Cardiac muscle cell (in vitro differentiated cells and primary cell): ENCODE measurements at places on chromosomes 16 and 17. TPM values are rescaled to one million over a fixed set of nuclear protein-coding genes. Genes with fewer than 3 reads are reported as not detected.

DNA sequence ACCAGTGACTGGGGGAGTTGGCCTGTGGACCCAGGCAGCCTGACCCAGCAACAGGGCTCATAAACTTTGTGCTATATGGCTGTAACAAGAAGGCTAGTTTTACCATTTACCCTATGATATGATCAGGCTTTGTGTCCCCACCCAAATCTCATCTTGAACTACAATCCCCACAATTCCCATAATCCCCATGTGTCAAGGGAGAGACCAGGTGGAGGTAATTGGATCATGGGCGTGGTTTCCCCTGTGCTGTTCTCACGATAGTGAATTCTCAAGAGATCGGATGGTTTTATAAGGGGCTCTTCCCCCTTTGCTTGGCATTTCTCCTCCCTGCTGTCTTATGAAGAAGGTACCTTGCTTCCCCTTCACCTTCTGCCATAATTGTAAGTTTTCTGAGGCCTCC is 111.2 kb upstream of the NLRP1 start:
- H3K4me3 ChIP-seq: no peak overlapping the region
- no peaks in the 10 kb centered on the region for H3K27me3 ChIP-seq
- peaks cover 10% of the 10 kb centered on the region for H3K4me1 ChIP-seq
- H3K36me3 ChIP-seq: no peaks in the 10 kb centered on the region

DNA sequence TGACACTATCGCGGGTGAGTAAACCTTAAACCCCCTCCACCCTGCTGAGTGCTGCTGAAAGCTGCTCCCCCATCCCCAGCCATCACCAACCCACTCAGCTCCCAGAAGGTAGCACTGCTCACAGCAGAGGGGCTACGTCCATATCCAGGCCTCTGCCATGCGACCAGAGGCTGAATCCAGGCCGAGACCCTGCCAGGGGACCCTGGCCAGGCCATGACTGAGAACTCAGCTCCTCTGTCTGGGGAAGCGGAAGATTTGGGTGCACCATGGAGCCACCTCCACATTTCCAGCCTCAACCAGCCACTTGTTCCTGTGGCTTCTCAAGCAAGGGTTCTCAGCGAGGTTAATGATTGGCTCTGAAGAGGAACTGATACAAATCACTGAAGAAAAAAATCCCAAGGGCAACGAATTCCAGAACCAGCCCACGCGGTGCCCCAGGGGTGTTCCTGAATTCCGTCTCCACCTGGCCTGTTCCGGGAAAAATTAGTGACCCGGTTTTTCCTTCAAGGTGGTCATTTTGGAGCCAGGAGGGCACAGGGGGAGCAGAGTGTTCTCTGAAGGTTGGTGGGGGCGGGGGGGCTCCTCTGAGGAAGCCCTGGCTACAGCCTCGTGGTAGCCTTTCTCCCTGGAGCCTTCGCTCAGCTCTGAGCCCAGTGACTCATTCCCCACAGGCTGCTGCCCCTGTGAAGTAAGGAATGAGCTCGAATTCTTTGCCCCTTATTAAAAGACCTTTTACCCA is 9.3 kb upstream of the SLC16A5 start:
- DNase-seq: peak; percentile 65
- no peak overlapping the region for H3K4me3 ChIP-seq
- H3K4me1 ChIP-seq: no peaks in the 10 kb centered on the region
- no peaks in the 10 kb centered on the region for H3K27me3 ChIP-seq

Gene CSH1
- total RNA-seq: not detected in 2 replicates

Gene CBX2
- total RNA-seq: 35.3 and 51.1 TPM in 2 replicates

GRCh38 chr16:86573646-86574508 is 4.5 kb upstream of the FOXL1 start:
- H3K27me3 ChIP-seq: peaks cover 61% of the 10 kb centered on the region
- peaks cover 34% of the 10 kb centered on the region for H3K4me1 ChIP-seq
- H3K27ac ChIP-seq: no peak overlapping the region
- no peak for DNase-seq

DNA sequence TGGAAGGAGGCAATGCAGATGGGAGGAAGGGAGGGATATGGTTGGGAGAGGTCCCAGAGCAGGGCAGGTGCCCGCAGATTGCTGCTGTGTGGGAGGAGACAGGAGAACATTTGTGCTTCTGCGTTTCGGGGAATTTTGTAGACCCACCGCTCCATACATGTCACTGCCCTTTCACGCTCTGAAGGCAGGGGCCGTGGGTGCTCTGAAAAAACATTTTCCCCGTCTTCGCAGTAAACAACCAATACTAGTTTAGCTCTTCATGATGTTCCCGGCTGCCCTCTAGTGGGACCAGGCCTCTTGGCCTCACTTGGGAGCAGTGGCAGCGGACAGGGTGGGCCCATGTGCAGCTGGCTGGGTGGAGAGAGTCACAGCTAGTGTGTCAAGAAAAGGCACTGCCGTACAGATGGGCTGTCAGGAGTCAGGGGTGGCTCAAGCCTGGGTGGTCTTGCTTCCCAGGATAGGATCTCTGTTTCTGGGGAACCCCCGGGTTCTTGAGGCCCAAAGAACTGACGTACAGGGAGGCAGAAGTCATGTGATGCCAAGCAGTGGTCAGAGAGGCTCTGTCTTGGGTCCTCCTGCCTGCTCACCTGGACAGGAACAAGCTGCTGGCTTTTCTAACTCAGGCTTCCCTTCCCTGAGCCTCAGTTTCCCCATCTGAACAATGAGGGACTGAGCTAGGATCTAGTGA is 46.5 kb upstream of the CPNE2 start:
- no peak overlapping the region for H3K4me3 ChIP-seq
- peak; percentile 76 for DNase-seq
- no peaks in the 10 kb centered on the region for H3K27me3 ChIP-seq
- H3K36me3 ChIP-seq: no peaks in the 10 kb centered on the region
- no peak overlapping the region for H3K27ac ChIP-seq
- no peaks in the 10 kb centered on the region for H3K4me1 ChIP-seq

DNA sequence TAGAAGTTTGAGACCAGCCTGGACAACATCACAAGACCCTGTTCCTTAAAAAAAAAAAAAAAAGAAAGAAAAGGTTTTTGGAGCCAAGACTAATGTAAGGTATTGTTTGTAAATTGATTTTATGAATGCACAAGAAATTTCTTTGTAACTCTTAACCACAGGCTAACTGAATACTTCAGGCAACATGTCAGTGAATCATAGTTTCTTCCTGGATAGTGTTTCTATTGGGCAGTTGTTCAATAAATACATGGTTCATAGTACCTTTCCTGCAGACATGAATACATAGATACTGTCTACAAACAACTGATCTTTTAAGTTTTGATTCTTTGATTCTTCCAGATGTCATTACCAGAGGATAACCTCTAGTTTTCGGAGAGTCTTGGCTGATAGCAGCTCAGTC is 11.6 kb downstream of the DDX42 start:
- no peak for DNase-seq
- H3K27ac ChIP-seq: no peak overlapping the region
- no peaks in the 10 kb centered on the region for H3K4me1 ChIP-seq

GRCh38 chr17:10034719-10035475 is 129.8 kb upstream of the RCVRN start:
- no peak overlapping the region for H3K27ac ChIP-seq
- no peak for DNase-seq
- no peaks in the 10 kb centered on the region for H3K4me1 ChIP-seq
- no peak overlapping the region for H3K4me3 ChIP-seq
- H3K36me3 ChIP-seq: no peaks in the 10 kb centered on the region

- no peaks in the 10 kb centered on the region for H3K4me1 ChIP-seq
- no peak for DNase-seq
- H3K4me3 ChIP-seq: no peak overlapping the region
- H3K27me3 ChIP-seq: no peaks in the 10 kb centered on the region
Measured at GRCh38 chr16:85681255-85681654, 7.5 kb downstream of the GINS2 start.

GRCh38 chr17:19510903-19511302 is 22.8 kb upstream of the SLC47A1 start:
- no peak for DNase-seq
- H3K27me3 ChIP-seq: no peaks in the 10 kb centered on the region
- no peak overlapping the region for H3K4me3 ChIP-seq
- H3K27ac ChIP-seq: no peak overlapping the region

GRCh38 chr17:17236295-17237025 is 508 bp downstream of the FLCN start:
- no peaks in the 10 kb centered on the region for H3K36me3 ChIP-seq
- peak; percentile 22 for DNase-seq
- peaks cover 11% of the 10 kb centered on the region for H3K4me1 ChIP-seq
- peak overlapping the region; percentile 99 for H3K27ac ChIP-seq

Gene ADAD2
- total RNA-seq: 0.04 TPM in 1 of 2 replicates, not detected in the other

DNA sequence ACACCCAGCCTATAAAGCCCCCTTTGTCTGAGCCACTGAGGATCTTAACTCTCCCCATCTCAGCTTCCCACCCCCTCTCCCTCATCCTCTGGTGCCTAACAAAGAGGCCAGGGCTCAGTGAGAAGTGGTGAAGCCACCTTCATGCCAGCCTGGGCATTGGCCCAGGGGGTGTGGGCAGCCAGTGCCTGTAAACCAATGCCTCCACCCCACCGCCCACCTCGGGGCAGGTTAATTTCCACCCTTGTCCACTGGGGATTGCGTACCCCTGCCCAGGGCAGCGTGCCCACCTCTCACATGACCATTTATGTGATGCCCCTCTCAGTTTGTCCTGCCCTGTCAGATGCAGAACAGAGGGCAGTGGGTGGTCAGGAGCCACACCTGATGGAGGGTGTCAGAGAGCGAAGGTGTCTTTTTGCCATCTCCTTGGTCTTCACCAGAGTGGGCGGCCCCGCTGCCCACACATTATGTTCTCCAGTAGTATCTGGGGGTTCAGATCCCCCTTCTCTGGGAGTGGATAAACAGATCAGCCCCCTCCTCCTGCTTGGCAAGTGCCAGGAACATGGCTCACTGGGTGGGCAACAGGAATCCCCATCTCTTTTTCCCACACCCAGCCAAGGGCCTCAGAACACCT is 10.1 kb upstream of the ARHGAP23 start:
- peaks cover 28% of the 10 kb centered on the region for H3K27me3 ChIP-seq
- H3K36me3 ChIP-seq: no peaks in the 10 kb centered on the region

- no peak overlapping the region for H3K4me3 ChIP-seq
- H3K4me1 ChIP-seq: no peaks in the 10 kb centered on the region
- H3K27me3 ChIP-seq: no peaks in the 10 kb centered on the region
- no peak overlapping the region for H3K27ac ChIP-seq
Measured at GRCh38 chr16:5326395-5326794, 228.8 kb upstream of the EEF2KMT start.

GRCh38 chr17:8949061-8949661 is 16.3 kb downstream of the PIK3R5 start:
- H3K4me1 ChIP-seq: no peaks in the 10 kb centered on the region
- no peaks in the 10 kb centered on the region for H3K27me3 ChIP-seq

DNA sequence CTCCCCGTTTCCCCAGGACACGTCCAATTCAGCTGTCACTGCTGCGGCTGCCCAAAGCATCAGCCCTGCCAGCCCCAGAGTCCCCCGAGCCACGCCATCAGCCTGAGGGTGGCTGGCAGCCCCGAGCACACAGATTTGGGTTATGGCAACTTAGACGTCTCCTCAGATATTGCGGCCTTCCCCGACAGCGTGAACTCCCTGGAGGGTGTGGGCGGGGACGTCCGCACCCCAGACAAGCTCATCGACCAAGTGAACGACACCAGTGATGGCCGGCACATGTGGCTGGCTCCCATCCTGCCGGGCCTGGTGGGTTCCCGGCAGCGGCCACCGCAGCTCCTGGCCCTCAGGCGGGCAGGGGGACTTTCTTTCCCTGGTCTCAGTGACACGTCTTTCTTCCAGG is 224.8 kb downstream of the KATNIP start:
- no peak overlapping the region for H3K4me3 ChIP-seq
- H3K4me1 ChIP-seq: no peaks in the 10 kb centered on the region
- DNase-seq: no peak
- H3K27ac ChIP-seq: no peak overlapping the region
- H3K36me3 ChIP-seq: no peaks in the 10 kb centered on the region

DNA sequence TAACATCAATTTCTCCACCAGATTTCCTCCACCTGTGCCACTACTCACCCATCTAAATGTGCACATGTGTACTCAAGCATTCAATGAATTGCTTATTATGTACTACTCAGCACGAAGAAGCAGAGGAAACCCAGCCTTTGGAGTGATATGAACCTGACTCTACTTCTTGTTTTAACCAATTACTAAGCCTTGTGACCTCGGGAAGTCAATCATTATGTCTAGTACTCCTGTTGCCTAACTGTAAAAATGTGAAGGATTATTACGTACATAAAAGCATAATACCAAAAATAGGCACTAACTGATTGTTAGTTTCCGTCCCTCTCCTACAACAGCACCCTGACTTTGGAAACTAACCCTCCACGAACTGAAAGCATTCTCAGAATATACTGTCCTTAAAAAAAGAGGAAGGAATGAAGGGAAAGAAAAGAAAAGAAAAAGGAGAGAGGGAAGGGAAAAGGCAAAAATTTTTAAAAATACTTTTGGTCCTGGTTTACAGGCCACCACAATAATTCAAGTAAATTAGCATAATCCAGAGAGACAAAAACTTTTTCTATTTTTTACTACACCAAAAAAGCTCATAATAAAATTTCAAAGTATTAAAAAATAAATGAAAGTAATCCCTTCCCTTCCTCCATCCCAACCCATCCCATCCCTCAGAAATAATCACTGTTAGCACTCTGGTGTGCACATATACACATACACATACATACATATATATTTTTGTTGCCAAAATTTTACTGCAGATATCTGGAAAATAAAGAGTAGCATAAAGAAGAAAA is 53.6 kb downstream of the KANSL1 start:
- no peaks in the 10 kb centered on the region for H3K27me3 ChIP-seq
- peaks cover 44% of the 10 kb centered on the region for H3K4me1 ChIP-seq
- H3K4me3 ChIP-seq: no peak overlapping the region
- H3K36me3 ChIP-seq: no peaks in the 10 kb centered on the region

Gene TMEM98
- 166 and 230 TPM in 2 replicates for total RNA-seq

DNA sequence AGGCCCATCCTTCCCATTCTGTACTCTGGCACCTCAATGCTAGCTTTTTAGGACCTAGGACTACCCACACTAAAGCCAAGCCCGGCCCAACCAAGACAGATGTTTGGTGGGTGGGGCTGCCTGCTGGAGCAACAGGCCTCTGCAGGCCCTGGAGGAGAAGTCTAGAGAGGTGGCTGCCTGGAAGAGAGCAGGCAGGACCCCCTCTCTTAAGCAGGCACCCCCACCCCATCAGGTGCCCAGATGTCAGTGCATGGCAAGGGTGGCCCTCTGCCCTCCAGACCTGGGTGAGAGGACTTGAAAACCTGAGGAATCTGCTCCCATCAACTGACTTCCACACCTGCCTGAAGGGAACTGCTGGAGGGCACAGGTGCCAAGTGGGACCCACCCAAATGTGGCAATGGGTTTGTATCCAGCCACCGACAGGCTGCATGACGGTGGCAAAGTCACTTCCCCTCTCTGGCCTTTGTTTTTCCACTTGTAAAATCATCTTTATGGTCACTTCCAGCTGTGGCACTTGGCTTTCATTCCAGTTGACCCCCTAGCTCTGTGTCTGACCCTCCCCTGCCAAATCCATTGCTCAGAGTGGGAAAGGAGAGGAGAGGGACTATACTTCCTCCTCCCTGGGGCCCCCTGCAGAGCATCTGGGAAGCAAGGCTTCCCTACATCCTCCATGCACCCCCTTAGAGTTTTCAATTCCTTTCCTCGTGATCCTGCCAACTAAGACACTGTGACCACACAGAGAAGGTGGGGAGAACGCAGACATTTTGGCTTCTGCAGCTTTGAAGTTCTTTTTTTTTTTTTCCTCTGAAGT is 1.7 kb upstream of the STAT5A start:
- H3K4me1 ChIP-seq: no peaks in the 10 kb centered on the region
- peaks cover 31% of the 10 kb centered on the region for H3K27me3 ChIP-seq
- no peak for DNase-seq
- H3K27ac ChIP-seq: no peak overlapping the region
- no peaks in the 10 kb centered on the region for H3K36me3 ChIP-seq

- H3K27ac ChIP-seq: no peak overlapping the region
- H3K4me3 ChIP-seq: no peak overlapping the region
- H3K36me3 ChIP-seq: peaks cover 15% of the 10 kb centered on the region
- peaks cover 4% of the 10 kb centered on the region for H3K4me1 ChIP-seq
- DNase-seq: peak; percentile 55
- H3K27me3 ChIP-seq: no peaks in the 10 kb centered on the region
Measured at GRCh38 chr16:13923703-13924298, 3.8 kb downstream of the ERCC4 start.
